Chondrocyte (in vitro differentiated cells): ENCODE measurements at places on chromosomes 12 and 14.

DNA sequence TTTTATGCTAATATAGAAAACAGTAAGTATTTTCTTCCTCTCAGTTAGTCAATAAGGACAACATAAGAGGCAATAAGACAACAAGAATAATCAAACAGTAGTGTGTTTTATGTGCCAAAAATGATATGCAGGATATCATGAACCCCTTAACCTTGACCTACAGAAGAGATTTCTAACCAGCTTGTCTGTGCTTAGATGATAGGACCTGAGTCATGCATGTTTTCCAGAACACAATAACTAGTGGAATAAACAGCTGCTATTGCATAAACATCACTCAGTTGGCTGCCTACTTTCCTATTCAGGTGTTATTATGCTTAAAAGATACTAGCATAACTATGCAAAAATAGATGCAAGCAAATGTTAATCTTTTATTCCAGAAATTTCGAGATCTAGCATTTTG, 282.5 kb downstream of the PRKD1 start:
- DNase-seq, result no peak

- no peak for DNase-seq
Observed at GRCh38 chr12:167959-168600, 45.9 kb downstream of the SLC6A12 start.

DNA sequence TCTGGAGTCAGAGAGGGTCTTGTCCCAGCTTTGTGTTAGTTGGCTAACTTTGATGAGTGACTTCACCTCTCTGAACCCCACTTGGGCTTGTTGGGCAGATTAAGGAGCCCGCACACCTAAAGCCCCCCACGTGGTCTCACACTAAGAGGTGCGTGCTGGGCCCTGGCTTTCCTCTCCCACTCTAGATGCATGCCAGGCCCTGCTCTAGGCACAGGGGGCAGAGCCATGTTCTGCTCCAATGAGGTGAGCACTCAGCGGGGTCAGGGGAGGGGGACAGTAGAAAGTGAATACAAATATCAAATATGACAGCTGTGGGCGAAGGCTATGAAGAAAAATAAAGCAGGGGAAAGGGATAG, 119.0 kb downstream of the GCH1 start:
- no peak for DNase-seq

- DNase-seq, result no peak
Observed at GRCh38 chr12:22978962-22979361, 354.0 kb downstream of the ETNK1 start.

DNA sequence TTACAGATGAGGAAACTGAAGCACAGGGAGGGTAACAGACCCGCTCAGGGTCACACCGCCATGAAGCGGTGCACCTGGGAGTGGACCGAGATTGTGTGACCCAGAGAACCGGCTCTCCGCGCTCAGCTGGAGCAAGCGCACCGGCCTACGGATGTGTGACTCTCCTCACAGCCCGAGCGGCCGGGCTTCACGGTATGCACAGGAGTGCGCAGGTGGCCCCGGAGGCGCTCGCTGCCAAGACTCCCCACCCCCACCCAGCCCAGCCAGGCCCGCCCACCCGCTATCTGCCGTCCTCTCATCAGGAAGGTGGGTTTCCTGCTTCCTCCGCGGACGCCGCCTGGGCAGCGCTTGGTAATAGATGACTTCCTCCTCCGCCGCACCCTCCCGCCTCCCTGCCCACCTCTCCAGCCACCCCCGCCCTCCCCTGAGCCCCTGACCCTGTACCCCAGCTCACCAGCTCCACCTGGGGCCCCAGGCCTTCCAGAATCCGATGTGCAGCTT, 110.7 kb downstream of the NCOR2 start:
- DNase-seq, result peak; percentile 82
